Effector CD4-positive, alpha-beta T cell (primary cell): ENCODE measurements at places on chromosomes 6 and 20.

DNA sequence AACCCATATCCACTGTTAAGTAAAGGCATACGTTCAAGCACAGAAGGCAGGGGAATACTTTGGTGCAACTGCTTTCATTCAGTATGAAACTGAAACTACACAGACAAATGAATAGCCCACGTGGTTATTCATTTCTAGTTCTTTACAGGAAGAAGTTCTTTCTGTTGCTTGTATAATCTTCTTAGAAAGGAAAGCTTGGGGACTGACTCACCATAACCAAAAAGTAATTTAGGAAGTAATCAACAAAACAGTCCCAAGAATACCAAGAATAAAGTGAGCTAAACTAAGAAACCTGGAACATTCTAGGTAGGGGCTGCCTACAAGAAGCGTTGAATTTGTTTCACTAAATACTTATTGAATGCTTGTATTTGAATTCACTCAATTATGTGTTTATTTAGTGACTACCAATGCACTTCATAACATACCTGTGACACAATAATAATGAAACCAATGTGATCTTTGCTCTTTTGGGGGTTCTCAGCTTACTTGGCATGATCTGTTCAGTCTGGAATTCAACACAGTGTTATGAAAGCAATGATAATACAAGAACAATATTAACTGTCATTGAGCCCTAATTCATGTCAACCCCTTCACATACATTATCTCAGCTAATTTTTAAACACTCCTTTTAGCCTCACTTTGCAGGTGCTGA is 25.1 kb upstream of the KIAA0408 start:
- DNase-seq = no peak

- DNase-seq = no peak
Measured at GRCh38 chr6:104414723-104415122, 445.0 kb downstream of the HACE1 start.

- DNase-seq = no peak
Measured at GRCh38 chr6:73713426-73714147, 17.6 kb downstream of the CD109 start.

DNA sequence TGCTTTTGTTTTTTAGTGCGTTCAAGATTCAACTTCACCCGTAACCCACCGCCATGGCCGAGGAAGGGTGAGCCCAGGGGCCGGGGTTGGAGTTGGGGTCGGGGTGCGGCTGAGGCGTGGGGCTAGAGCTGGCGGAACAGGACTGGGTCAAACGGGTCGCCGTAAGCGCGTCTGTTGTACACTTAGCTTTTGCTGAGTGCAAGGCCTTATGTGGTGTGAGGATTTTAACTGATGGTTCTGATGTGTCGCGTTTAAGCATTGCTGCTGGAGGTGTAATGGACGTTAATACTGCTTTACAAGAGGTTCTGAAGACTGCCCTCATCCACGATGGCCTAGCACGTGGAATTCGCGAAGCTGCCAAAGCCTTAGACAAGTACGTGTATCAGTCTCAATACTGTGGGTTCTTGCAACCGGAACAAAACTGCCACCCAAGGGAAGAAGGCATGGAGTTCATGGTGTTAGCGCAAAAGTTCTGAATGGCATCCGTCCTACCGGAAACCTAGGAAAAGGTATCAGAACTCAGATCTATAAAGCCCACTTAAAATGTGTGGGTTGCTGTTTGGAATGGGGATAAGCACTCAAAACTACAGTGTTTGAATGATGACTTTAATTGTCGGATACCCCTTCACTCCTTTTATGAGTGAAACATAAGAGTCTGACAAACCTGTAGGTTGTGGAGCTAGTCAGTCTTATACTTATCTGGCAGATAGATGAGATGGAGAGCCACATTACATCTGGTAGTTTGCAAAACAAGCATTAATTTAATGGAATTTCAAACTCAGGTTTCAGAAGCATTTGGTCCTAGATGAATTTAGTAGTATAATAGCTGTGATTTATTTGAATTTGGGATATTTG is 574 bp downstream of the RPS12 start:
- DNase-seq = no peak

- no peak for DNase-seq
Measured at GRCh38 chr20:38853759-38854158, 48.3 kb downstream of the PPP1R16B start.

DNA sequence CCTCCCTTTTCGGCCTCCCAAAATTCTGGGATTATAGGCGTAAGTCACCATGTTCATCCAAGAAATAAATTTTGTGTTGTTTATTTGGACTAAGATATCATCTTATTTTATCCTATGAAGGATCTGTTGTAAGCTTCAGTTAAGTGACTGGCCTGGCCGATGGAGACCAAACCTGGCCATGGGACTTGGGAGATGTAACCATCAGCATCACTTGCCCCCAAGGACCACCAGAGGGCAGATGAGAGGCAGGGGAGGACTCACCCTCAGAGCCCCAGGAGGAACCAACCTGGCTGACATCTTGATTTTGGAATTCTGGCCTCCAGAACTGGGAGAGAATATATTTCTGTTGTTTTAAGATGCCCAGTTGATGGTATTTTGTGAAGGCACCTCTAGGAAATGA is 266.7 kb downstream of the CDH26 start:
- DNase-seq = no peak

DNA sequence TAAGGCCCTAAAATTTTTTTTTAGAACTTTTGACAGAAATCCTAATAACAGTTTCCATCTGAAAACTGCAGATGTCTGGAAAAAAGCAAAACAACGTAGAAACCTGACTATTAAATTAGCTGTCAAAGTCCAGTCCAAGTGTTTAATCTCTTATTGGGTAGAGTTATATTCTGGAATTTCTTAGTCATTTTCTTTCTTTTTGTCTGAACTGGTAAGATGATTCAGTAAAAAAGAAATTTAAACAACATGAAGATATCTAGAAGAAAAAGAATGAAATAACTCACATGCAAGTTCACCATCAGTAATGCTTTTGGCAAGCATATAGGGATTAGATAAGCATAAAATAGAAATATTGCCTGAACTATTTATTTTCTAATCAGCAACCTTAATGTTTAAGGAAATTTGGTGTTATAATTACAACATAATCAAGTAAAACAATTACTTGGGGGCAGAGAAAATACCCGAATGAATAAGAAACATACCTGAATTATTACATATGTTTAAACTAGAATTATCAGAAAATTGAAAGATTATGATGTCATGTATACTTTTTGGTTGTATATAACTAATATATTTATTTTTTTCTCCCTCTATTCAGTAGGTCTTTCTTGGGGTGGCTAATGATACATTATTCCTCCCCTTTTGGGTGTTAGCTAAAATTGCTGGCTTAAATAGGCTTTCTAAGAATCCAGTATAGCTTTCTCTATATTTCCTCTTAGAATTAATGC is 51.1 kb downstream of the FAM83B start:
- DNase-seq = no peak

GRCh38 chr20:50885068-50885467 is 46.2 kb downstream of the ADNP start:
- DNase-seq = no peak

DNA sequence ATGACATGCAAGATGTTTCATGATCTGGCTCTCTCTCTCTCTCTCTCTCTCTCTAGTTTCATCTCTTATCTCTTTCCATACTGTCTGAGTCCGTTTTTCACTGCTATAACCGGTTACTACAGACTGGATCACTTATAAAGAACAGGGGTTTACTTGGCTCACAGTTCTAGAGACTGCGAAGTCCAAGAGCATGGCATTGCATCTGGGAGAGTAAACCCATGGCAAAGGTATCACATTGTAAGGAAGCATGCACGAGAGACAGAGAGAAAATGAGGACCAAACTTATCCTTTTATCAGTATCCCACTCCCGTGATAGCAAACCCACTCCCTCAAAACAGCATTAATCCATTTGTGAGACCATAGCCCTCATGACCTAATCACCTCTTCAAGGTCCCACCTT is 7.2 kb upstream of the AGPAT4 start:
- no peak for DNase-seq

- no peak for DNase-seq
Measured at GRCh38 chr6:4727671-4728435, 48.4 kb upstream of the CDYL start.

GRCh38 chr20:57893366-57893999 is 183.7 kb upstream of the PMEPA1 start:
- DNase-seq = no peak

- DNase-seq = no peak
Measured at GRCh38 chr6:8047541-8048292, 16.5 kb downstream of the BLOC1S5 start.

GRCh38 chr20:3658716-3659491 is 4.3 kb downstream of the GFRA4 start:
- DNase-seq = no peak

- DNase-seq = no peak
Measured at GRCh38 chr6:106134087-106134770, 48.1 kb downstream of the PRDM1 start.

DNA sequence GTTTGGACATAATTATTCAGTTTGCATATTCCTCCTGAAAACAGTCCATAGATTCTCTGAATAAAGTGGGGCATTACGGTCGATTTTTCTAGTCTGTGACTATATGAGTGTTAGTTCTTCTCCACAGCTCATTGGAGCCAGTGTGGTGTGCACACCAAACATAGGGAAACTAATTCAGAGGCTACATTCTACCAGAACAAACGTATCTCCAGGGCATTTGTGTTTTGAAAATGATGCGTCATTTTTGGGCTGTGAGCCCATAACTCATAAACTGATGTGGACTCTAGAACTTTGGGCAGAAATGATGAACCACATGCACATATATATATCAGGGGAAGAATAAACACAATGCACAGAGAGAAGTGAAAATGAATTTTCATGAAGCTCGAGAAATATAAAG is 41.8 kb downstream of the C6orf58 start:
- DNase-seq = no peak
